ENCODE measurements at places on chromosomes 13 and 19. TPM values are rescaled to one million over a fixed set of nuclear protein-coding genes. Genes with fewer than 3 reads are reported as not detected.

C5AR1 gene
- 0.63 TPM for total RNA-seq

NCR1 gene
- total RNA-seq: 0.82 TPM

LAIR1 gene
- 4.7 TPM for total RNA-seq

FOXA3 gene
- total RNA-seq: 0.46 TPM

F2RL3 gene
- total RNA-seq: 0.24 TPM

CAPN12 gene
- 1.1 TPM for total RNA-seq

CKM gene
- total RNA-seq: not detected

SULT2A1 gene
- total RNA-seq: 0.10 TPM

NANOS3 gene
- total RNA-seq: 0.52 TPM

NKPD1 gene
- total RNA-seq: 0.45 TPM

ARHGAP33 gene
- 5.5 TPM for total RNA-seq

OVOL3 gene
- total RNA-seq: not detected

AMER2 gene
- not detected for total RNA-seq

ZNF135 gene
- total RNA-seq: 0.48 TPM

ATP4B gene
- not detected for total RNA-seq

ZNF91 gene
- total RNA-seq: 16.9 TPM

LPAR6 gene
- total RNA-seq: 4.5 TPM

ZIC5 gene
- total RNA-seq: not detected

OR10H1 gene
- 0.05 TPM for total RNA-seq

ZNF728 gene
- total RNA-seq: not detected

NXNL1 gene
- not detected for total RNA-seq

ZNF540 gene
- 0.53 TPM for total RNA-seq

F10 gene
- not detected for total RNA-seq

ZNF541 gene
- 0.11 TPM for total RNA-seq

CFAP97D2 gene
- not detected for total RNA-seq

ATP8A2 gene
- total RNA-seq: 0.50 TPM

SIGLEC12 gene
- not detected for total RNA-seq

LRRC4B gene
- total RNA-seq: not detected

RASIP1 gene
- 0.65 TPM for total RNA-seq

DCT gene
- total RNA-seq: not detected

SMIM44 gene
- not detected for total RNA-seq

PRR20A gene
- total RNA-seq: not detected

LILRA1 gene
- not detected for total RNA-seq

ZNF583 gene
- total RNA-seq: 5.0 TPM

TMEM190 gene
- total RNA-seq: not detected

ACER1 gene
- total RNA-seq: 0.22 TPM

LTBP4 gene
- 251 TPM for total RNA-seq

RFC3 gene
- 35.2 TPM for total RNA-seq

CD37 gene
- 99.6 TPM for total RNA-seq

HSD11B1L gene
- 2.6 TPM for total RNA-seq

HSH2D gene
- 9.2 TPM for total RNA-seq

GRIN2D gene
- 0.13 TPM for total RNA-seq

PSG5 gene
- not detected for total RNA-seq

ATP1A3 gene
- 3.7 TPM for total RNA-seq

FUT1 gene
- 0.22 TPM for total RNA-seq

Data from activated T-cell treated with anti-CD3 and anti-CD28 coated beads, Interleukin-2, amount 50 U/mL, for 4 hours (primary cell).